ENCODE measurements at places on chromosomes 1 and 21. TPM values are rescaled to one million over a fixed set of nuclear protein-coding genes. Genes with fewer than 3 reads are reported as not detected.

Gene SLC35F3
- total RNA-seq: 0.78 TPM

- DNase-seq: no peak
- no peaks in the 10 kb centered on the region for H3K4me1 ChIP-seq
- H3K27me3 ChIP-seq: no peaks in the 10 kb centered on the region
- H3K27ac ChIP-seq: no peak overlapping the region
Observed at GRCh38 chr1:217911908-217912307, 280.8 kb downstream of the SPATA17 start.

GRCh38 chr1:6515771-6516170 is 24.3 kb upstream of the PLEKHG5 start:
- DNase-seq: no peak
- H3K27me3 ChIP-seq: no peaks in the 10 kb centered on the region
- H3K4me1 ChIP-seq: peaks cover 7% of the 10 kb centered on the region
- no peak overlapping the region for H3K4me3 ChIP-seq

DNA sequence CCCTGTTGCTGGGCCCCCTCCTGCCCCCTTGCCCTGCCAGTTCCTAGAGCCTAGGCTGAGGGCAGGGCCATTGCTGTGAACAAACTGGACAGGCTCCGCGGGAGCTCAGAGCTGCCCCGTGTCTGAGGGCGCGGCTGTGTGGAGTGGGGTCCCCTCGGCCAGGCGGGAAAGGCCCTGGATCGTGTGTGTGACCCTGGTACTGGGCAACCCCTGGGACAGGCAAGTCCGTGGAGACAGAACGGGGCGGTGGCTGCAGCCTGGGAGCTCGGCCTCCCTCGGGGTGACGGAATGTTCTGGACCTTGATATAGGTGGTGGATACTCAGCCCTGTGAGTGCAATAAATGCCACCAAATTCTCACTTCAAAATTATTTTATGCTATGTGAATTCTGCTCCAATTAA is 27.7 kb upstream of the C1orf159 start:
- peaks cover 12% of the 10 kb centered on the region for H3K4me1 ChIP-seq
- H3K4me3 ChIP-seq: no peak overlapping the region
- H3K36me3 ChIP-seq: no peaks in the 10 kb centered on the region
- H3K27ac ChIP-seq: no peak overlapping the region

Gene MECR
- 26.5 TPM for total RNA-seq

GRCh38 chr1:53998223-53998622 is 19.8 kb downstream of the LDLRAD1 start:
- no peaks in the 10 kb centered on the region for H3K27me3 ChIP-seq
- H3K4me1 ChIP-seq: no peaks in the 10 kb centered on the region
- no peaks in the 10 kb centered on the region for H3K36me3 ChIP-seq
- H3K27ac ChIP-seq: no peak overlapping the region

- H3K27me3 ChIP-seq: no peaks in the 10 kb centered on the region
- no peak for DNase-seq
- no peaks in the 10 kb centered on the region for H3K4me1 ChIP-seq
Observed at GRCh38 chr21:45130324-45130774, 56.0 kb downstream of the ADARB1 start.

DNA sequence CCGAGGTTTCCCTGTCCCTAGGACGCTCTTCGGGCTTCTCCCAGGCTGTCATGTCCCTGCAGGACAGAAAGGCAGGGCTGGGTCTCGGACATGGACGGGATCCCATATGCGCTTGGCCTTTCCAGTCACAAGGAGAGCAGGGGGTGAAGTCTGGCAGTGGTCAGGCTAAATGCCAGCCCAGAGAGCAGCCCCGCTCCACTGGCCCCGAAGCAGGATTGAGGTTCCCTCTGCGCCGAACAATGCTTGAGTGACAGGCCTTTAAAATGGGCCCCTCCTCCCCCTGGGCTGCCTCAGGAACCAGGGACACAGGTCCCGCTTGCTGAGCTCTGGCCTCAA is 12.7 kb downstream of the DRAXIN start:
- DNase-seq: no peak
- peaks cover 51% of the 10 kb centered on the region for H3K4me1 ChIP-seq
- H3K4me3 ChIP-seq: no peak overlapping the region
- H3K27me3 ChIP-seq: no peaks in the 10 kb centered on the region
- H3K36me3 ChIP-seq: no peaks in the 10 kb centered on the region
- no peak overlapping the region for H3K27ac ChIP-seq

- DNase-seq: no peak
- no peak overlapping the region for H3K4me3 ChIP-seq
- H3K27me3 ChIP-seq: no peaks in the 10 kb centered on the region
- peaks cover 11% of the 10 kb centered on the region for H3K4me1 ChIP-seq
Observed at GRCh38 chr1:10685808-10686403, 110.5 kb downstream of the CASZ1 start.

- no peaks in the 10 kb centered on the region for H3K27me3 ChIP-seq
- H3K27ac ChIP-seq: no peak overlapping the region
- no peak for DNase-seq
- H3K36me3 ChIP-seq: no peaks in the 10 kb centered on the region
Observed at GRCh38 chr1:100390531-100390930, 38.2 kb downstream of the CDC14A start.
